ENCODE measurements at places on chromosomes 3 and 15.

GRCh38 chr3:142259359-142259758 is 34.0 kb upstream of the GK5 start:
- DNase-seq: no peak

- DNase-seq: no peak
These were observed 207.1 kb downstream of the PTPRG start for GRCh38 chr3:61768284-61769037.

DNA sequence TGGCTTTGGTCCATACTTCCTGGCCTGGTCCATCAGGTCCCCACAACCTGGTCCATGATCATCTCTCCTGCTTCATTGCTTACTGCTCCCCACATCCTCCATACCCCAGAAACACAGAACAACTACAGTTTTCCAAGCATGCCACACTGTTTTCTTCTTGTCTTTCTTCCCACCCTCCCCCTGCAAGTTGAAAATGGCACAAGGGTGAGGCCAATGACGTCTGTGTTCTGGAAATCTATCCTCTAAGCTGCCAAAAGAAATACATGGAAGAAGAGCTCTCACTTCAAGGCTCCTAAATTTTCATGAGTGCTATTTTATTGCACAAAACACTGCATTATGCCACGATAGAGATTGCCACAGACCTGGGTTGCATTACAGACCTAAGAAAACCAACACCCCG is 404.4 kb downstream of the VPS13C start:
- DNase-seq: no peak

DNA sequence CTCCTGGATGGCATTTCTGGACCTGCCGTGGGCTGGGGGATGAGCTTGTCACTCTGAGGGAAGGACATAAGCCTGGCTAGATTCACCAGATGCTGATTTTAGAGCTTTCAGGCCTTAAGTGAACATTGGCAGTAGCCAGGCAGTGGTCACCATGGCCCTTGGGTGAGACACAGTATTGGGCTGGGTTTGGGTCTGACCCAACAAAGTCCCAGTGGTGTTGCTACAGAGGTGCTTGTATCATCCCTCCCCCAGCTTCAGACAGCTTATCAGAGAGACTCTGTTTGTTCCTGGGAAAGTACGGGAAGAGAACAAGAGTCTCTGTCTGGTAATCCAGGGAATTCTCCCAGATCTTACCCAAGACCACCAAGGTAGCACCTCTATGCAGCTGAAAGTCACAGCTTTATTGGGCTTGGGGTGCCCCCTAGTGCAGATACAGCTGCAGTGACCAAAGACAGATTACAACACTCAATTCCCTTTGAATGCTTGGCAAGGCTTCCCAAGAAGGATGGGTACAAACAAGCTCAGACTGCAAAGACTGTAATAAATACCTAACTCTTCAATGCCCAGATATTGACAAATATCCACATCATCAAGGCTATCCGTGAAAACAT is 9.8 kb upstream of the RUVBL1 start:
- DNase-seq: peak; percentile 36

DNA sequence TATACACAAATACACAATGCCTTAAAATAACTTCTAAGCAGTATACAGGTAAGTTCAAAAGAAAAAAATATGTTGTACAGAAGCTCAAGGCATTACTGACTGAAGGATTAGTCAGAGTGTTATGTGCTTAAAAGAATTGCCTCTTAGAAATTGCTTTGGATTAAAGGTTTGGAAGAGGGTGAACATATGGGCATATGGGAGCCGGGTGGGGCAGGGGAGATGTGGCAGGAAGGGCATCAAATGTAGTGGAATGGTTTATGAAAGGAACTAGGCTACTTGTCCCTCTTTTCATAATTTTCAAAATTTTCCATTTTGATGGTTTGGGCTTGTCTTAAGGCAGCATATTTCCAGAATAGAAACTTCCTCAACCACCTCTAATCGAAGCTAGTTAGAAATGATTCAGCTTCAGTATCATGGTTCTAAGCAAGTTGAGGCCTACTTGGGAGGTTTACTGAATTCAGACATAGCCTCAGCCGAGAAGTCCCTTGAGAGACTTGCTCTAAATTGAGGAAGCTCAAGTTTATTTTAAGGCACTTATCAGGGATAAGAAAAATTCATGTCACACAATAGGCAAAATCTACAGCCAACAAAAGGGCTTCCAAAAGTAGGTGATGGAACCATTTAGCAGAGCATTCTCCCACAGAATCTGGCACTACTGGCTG is 10.1 kb upstream of the GOLGB1 start:
- no peak for DNase-seq

- DNase-seq: peak; percentile 40
These were observed 12.4 kb downstream of the CIB1 start for GRCh38 chr15:90221246-90221900.

Measured in brain pericyte (primary cell).